ENCODE measurements at places on chromosomes 1 and 21.

DNA sequence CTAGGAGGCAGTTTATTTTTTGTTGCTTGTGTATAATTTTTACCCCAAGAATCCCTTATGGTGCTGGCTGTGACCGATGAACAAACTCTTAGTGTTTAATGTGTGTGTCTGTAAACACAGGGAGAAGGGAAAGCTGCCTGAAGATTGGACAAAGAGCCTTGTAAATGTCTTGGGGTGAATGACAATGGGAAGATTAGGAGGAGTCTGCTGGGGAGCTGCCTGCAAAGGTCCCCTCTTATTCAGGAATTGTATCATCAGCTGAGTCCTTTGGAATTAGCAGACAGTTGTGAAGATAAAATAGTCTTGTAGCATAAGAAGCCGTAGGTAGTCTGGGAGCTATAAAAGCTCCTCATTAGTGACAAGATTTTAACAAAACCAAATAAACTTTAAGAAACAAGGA is 88.4 kb downstream of the RUNX1 start:
- no peak for DNase-seq

GRCh38 chr21:40244981-40245380 is 377.7 kb downstream of the PCP4 start:
- DNase-seq, result no peak

DNA sequence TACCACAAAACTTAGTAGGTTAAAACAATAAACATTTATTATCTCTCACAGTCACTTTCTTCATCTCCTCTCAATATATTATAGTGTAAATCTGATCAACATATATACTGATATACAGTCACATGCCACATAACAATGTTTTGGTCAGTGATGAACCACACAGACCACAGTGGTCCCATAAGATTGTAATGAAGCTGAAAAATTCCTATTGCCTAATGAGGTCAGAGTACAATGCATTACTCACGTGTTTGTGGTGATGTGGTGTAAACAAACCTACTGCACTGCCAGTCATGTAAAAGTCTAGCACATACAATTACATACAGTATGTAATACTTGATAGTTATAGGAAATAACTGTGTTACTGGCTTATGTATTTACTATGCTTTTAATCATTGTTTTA is 30.1 kb downstream of the OLFML3 start:
- no peak for DNase-seq

GRCh38 chr1:200198236-200198635 is 170.7 kb downstream of the NR5A2 start:
- DNase-seq, result no peak

Measured in HAP-1 (cell line).